ENCODE measurements at places on chromosomes 7 and 10.

DNA sequence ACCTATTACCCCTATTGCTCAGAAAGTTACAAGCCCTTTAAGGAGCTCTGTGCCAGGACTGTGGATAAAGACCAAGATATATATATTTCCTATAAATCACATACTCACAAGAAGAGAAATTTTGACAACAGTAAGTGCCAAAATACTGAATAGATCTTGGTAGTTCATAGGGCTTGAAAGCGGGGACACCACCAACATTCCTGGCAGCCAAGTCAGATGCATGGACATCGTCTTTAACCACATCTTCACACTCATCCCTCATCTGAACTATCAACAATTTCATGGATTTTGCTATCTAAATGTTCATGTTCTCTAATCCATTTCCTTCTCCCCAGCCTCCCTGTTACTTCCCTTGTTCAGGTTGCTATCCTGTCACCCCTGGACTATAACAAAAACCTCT, 67.5 kb upstream of the LRRC17 start:
- peak; percentile 46 for DNase-seq

DNA sequence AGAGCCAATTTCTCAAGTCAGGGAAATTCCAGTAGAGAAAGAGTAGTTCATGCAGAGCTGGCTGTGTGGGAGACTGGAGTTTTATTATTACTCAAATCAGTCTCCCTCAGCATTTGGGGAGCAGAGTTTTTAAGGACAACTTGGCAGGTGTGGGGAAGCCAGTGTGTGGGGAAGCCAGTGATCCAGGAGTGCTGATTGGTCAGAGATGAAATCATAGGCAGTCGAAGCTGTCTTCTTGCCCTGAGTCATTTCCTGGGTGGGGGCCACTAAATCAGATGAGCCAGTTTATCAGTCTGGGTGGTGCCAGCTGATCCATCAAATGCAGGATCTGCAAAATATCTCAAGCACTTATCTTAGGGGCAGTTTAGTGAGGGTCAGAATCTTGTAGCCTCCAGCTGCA, 194.6 kb upstream of the NRG3 start:
- no peak for DNase-seq

DNA sequence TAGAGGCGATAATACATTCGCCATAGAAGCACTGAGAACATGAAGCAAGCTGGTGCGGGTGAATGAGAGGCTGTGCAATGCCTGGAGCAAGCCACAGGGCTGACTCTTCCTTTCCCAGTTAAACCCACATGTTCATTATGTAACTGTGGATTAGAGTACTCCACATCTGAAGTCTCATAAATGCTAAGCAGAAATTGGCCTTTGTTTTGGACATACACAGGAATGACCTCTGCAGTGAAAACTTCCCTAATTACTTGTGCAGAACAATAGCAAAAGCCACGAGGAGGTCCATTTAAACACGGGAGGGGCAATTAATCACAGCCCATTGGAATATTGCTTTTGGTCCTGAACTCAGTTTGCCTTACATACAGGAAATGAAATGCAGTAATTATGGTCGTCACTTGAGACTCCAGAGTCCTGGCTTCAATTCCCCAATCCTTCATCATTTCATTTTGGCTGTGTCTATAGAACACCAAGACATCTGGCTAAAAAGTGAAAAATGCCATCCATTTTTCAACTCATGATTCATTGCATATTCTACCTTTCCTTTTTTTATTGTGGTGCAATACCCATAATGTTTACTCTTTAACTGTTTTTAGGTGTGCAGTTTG, 78.7 kb upstream of the CXCL12 start:
- DNase-seq, result peak; percentile 84

GRCh38 chr7:101792051-101792681, 25.3 kb upstream of the CUX1 start:
- DNase-seq, result peak; percentile 50

GRCh38 chr7:7779888-7780287, 61.5 kb upstream of the RPA3 start:
- DNase-seq, result no peak

DNA sequence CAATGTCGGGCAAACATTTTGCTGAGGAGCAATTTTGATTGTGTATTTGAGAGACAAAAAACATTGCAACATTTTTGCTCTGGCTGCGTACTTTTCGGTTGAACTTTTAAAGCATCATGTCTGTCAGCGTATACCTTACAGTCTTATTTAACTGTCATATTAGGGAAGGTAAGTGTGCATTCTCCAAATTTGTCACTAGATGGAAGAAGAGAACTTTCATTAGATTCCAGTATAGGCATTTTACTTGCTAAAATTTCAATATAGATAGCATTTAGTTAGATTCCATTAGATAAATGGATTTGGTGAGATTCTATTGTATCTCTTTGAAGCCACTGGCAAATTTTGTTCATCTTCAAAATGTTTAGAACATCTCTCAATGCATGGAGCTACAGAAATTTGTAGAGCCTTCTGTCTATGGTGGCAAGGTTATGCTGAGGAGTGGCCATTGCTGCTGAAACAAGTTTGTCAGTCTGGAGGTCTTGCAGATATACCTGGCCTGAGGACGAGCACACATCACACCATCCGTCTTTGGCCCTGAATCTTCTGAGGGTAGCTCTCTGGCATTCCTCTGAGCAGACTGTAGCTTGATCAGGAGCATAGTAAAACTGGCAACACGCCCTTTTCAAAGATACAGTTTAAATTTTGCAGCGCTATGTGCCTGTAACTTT, 437.5 kb upstream of the MBL2 start:
- peak; percentile 25 for DNase-seq

DNA sequence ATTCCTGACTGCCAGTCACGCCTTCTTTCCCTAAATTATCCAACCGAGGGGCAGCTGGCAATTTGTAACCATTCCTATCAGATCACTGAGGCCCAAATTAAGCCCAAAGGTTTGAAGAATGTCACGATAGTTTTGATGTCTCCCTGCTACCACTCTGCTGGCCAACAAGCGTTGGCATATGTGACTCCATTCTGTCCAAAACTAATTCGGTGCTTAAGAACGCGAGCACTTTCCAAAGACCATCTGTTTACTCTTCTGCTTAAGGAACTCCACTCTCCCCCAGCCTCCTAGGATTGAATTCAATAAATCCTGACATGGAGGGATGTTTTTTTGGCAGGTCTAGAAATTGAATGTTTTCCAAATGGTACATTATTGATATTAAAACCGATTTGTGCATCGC, 131.5 kb upstream of the CTBP2 start:
- no peak for DNase-seq

- DNase-seq, result no peak
Measured at GRCh38 chr10:130766071-130766470, 545.5 kb downstream of the TCERG1L start.

GRCh38 chr10:121900443-121901174, 27.2 kb downstream of the ATE1 start:
- DNase-seq, result peak; percentile 67

DNA sequence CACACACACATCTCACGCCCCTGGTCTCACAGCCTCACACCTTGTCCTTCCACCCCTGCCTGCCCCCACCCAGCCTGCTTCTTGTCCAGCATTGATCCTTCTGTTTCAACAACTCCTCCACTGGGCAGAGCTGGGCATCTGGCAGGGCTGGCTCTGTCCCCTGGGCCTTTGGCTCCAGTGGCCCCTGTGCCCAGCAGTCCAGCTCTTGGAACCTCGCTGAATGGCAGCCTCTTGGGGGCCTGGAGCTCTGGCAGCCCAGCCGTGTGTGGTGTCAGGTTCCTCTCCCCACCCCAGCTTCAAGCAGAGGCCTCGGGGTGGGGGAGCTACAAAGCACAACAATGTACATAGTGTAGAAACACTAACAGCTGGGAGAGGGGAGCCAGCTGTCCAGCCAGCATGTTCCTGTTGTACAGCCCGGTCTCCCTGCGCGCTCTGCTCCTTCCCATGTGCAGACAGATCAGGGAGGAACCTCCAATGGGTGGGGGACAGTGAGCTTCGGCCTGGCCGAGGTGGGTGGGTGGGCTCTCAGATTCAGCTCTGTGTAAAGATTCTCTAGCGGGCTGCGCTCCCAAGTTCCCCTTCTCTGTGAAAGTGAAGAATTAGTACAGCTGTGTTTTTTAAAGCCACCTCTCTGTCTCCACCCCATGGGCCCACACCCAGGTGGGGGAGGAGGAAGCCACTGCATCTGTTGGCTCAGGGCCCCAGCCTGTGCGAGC, 19.4 kb downstream of the ZMIZ2 start:
- DNase-seq, result peak; percentile 65

DNA sequence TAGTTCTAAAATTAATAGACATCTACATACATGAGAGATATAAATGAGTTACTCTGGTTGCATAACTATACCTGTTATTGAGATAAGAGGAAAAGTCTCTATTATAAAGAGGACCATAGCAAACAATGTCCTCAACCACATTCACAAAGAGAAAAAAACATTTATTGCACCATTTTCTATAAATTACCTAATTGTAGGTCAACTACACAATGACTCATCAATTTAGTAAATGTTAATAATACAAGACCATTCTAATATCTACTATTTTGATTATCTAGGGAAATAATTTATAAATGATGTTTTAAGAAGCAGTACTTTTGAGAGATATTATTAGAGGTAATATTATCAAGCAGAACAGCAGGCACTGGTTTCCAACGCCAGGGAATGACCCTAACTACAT, 246.1 kb downstream of the AGMO start:
- DNase-seq, result no peak

DNA sequence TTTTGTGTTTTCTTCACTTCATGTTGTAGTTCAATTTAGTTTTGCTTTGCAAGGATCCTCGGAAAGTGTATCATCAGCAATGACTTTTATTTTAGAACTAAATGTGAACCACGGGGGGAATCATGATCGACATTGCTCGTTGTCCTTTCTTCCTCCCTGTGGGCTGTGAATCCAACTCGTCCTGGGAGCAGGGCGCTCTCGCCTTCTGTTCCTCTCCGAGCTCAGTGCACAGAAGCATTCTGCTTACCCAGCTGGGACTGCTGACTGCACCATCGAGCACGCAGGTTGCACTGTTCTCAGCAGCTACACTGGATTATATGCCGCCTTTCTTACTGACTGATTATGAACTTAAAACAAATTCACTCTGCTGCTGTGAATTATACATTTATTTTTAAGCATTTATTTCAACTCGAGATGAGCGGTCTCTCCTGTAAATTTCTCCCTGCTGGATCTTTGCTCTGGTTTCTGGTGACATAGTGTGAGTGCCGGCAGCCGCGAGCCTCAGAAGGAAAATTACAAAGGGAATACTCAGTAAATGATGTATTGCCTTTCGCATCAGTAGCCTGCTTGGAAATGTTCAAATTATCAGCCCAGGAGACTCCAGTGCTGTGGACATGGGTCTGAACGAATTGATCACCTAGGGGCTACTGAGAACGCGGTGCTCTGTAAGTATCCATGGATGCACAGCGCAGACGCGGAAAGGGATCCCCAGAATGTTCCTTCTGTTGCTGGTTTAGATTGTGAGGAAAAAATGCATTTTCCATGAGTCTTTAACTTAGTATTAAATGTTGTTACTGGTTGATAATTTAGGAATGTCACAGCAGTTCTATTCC, 92.6 kb downstream of the PTPRE start:
- no peak for DNase-seq

GRCh38 chr10:94125856-94126255, 132.1 kb downstream of the PLCE1 start:
- peak; percentile 67 for DNase-seq

DNA sequence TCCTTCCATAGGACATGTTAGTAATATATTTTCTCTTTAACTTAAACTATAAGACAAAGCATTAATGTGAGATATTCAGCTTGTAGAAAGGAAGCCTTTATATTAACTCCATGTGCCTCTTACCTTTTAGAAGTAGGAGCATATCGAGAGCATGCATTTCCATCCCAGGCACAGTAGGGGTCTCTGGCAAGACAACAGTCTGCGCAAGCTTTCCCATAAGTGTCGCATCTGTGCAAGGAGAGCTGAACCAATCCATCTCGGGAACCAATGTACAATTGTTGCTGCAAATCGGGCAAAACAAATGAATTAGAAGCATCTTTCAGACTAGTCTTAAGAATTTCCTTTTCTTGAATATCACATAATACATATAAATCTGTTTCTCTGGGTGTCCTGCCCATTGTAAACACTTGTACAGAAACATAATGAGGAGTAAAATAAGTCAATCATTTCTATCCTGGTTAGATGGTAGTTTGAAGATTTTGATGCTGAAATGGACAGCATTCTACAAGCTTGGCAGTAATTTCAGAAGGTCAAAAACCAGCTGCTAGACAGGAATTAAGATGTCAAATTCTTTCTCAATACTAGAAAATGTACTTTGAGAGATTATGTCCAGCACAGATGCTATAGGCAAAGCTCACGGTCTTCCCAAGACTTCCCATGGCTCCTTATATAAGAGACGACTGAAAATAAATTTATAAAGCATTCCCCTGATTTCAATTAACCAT, 171.8 kb downstream of the SEMA3D start:
- peak; percentile 11 for DNase-seq

DNA sequence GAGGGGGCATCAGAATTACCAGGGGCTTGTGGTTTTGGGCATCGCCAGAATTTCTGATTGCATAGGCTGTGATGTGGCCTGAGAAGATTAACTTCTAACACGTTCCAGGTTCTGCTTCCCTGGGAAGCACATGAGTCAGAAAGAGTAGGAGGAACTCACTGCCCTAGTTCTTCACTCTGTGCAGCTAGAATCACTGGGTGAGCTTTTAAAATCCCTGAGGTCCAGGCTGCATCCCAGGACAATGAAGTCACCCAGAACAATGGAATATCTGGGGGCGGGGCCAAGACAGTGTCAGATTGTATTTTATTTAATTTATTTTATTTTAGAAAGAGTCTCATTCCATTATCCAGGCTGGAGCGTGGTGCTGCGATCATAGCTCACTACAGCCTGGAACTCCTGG, 636.5 kb downstream of the CALN1 start:
- peak; percentile 93 for DNase-seq

DNA sequence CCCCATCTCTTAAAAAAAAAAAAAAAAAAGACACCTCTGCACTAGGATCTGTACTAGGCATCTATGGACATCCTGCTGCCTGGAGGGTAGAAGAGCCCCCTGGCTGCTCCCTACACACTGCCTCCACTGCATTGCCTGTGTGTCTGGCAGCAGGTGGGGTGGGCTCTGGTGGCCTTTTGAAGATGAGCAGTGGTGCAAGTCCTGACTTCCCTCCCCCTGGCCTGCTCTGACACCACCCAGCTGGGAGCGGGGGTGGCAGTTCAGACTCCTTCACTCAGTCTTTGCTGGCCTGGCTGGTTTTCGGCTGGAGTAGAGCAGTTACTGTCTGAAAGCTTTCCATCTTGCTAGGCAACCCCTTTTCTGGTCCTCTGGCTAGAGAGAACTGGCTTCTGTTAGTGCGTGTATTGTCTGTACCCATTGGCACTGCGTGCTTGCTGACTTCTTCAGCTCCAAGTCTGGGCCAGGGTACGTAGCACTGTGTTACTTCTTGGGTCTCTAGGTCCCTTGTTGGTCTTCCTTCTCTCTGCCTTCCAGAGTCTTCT, 17.6 kb downstream of the C10orf62 start:
- DNase-seq, result no peak

DNA sequence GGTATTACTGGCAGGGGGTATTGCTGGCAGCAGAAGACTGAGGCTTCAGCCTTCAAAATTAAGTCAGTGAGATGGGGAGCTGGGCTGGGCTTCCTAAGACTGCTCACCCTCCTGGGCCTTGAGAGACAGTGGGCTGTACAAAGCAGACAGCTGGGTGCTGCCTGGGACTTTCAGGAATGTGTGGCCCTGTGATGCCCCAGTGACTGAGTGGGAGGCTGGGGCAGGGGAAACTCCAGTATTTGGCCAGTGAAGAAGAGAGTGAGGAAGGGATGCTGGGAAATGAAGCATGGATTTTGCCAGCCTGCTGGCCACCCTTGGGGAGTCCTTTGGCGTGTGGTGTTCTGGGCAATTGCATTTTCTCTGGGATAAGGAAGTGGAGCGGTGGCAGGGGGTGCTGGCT, 442 bp downstream of the ANKRD2 start:
- no peak for DNase-seq

All from fibroblast of upper back skin (primary cell).